Stimulated activated CD8-positive, alpha-beta memory T cell treated with anti-CD3 and anti-CD28 coated beads, Interleukin-4, amount 100 ng/mL, for 1 hour (primary cell): ENCODE measurements at places on chromosomes 6 and 20.

DNA sequence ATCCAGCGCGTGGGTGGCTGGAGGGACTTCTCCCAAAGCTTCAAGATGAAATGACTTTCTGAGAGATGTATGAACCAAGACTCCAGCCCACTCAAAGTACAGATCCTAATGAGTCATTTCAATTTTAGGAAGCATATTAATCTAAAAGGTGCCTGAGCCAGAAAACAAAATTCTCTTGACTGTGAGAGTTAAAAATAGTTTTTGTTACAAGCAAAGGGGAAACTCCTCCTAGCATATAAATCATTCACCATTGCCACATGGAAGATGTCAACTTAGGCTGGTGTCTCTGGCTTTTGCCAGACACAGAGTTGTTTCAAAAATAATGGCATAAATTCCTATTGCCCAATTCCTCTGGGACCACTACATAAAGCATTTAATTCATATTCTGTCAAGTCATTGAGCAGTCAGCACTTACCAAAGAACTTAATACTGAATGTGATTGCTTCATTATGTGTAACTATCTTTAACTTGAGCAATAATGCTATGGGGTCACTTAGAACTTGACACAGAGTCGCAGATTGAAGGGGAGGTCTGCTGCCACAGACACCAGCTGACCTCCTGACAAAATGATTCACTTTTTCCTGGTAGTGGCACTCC, 280.6 kb downstream of the SLC35F1 start:
- DNase-seq, result no peak

GRCh38 chr6:96465321-96465903, 56.2 kb upstream of the UFL1 start:
- DNase-seq, result no peak

DNA sequence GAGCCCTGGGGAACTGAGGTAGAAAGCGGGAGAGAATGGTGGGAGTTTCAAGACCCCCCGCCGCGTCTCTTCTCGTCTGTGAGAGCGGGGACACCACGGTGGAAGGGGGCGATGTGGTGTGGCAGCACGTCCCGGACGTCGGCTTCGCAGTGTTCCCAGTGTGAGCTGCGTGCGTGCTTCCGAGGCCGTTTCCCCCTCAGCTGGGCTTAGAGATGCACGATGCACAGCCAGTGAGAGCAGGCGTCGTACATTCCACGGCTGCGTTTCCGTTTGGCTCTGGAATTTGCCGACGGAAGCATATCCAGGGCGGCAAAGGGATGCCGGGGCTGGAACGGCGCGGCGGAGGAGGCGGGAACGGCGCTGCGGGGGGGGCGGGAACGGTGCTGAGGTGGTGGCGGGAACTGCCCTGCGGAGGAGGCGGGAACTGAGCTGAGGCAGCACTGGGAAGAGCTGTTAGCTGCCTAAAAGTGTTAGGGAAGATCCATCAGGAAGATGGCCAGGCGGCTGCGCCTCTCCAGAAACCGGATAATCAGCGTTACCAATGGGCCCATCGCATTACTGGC, 37.7 kb downstream of the KIF25 start:
- DNase-seq, result no peak

- DNase-seq, result no peak
Measured at GRCh38 chr6:26164120-26164505, 76.9 kb downstream of the HFE start.

DNA sequence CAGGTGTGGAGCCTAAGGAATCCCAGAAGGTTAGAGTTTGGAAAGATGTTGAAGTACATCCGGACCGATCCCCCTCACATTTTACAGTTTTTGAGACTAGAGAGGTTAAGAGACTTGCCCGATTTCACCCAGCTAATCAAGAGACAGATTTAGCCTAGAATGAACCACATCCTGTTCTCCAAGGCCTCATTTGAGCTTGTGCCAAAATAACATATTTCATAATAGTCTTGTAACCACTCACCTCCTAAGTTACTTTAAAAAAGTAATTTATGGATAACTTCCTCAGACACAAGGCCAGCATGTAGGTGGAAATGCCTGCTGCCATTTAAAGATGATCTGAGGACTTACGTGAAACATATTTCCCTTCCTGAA, 39.8 kb upstream of the ARHGAP18 start:
- DNase-seq, result no peak

DNA sequence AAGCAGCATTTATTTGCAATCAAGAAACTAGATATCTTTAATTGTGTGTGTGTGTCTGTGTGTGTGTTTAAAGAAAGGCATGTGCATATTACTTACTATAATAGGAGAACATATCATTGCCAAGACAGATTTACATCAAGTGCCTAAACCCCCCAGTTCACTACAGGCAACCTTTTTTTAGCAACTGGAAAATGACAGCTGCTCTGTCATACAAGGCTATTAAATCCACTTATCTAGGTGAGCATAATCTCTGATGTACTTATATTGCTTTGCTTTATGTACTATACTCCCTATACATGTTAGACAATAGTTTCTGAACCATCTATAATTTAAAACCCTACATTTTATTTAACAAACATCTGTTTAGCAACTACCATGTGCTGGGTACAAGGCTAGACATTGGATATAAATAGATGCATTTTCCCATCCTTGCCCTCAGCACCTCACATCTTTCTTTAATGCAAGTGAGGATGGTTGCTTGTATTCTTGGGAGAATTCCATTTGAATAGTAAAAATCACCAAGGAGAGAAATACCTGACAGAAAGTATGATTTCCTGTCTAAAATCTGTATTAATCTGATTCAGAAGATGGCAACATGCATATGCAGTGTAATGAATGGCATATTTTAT, 398.3 kb downstream of the LAMA2 start:
- no peak for DNase-seq

GRCh38 chr6:30942338-30943060, 1.7 kb downstream of the MUCL3 start:
- no peak for DNase-seq

GRCh38 chr6:11276911-11277274, 44.4 kb upstream of the NEDD9 start:
- no peak for DNase-seq

GRCh38 chr20:25389858-25390537, 637 bp downstream of the ABHD12 start:
- DNase-seq, result no peak

DNA sequence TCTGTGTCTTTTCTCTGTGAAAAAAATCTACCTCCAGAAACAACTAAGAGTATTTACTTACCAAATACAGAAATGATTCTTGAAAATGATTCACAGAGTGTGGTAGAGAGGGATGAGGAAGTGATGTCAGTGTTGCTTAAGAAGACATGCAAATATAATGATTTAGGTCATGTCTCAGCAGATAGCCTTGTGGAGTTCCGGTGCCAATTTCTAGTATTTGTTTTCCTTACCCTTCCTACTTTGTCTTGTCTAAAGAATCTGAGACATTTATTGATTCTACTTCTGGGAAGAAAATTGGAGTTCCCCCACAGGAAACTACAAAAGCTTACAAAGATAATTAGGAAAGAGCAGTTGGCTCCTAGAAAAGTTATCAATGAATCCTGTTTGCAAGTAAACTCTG, 68.8 kb downstream of the GJA1 start:
- DNase-seq, result no peak

DNA sequence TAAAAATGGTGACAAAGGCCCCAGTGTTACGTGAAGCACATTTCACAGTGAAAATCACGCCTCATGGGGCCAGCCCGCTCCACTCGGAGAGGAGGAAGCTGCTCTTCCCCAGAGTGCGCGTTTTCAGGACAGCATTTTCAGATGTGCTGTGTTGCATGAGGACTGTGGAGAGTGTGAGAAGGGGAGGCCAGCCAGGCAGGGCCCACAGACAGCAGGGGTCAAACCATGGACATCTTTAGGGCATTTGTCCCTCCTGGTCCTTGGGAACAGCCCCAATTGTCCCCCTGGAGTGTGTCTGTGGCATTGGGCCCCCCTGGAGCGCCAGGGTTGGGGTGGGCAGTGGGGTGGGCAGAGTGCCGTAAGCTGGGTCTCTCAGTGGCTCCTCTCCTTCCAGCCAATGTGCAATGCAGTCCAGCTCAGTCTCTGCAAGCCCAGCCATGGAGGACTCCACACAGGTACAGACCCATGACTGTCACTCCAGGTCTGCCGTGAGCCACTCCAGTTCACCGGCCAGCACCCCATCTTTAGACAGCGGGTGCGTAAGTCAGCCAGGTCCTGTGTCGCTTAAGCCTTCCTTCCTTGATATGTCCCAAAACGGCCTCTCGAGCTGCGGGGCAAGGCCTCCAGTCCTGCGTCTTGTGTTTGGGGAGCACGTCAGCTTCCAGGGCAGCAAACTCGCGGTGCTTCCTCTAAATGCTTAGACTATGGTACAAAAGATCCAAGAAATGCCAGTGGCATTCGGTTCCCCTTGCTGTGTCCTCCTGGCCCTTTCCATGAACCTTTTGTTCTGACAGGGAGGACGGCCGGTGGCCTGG, 159.3 kb upstream of the AFDN start:
- no peak for DNase-seq

GRCh38 chr20:3660262-3661059, 2.7 kb downstream of the GFRA4 start:
- no peak for DNase-seq

DNA sequence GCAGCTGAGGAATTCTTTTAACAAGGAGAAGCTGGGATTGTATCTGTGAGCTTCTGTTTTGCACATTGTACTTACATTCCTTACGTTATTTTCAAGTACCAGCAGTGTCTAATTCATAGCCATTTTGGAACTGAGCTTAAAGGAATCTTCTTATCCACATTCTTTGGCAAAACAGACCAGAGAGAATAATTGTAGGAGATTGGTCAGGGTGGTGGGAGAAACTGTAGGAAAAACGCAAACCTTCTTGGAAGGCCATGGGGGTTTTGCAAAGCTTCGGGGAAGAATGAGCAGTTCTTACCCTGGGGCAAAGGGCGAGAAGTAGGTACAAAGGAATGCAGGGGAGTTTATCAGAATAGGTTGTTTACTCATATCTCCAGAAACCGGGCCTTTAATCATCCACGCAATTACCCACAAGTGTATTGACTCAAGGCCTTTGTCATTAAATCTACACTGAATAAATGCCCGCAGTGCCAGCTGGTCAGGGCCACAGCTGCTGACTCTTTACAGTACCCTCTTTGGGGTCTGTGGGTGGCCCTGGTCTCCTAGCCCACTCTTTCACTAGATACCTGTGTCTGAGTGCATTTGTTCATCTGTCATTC, 39.6 kb upstream of the SPTLC3 start:
- DNase-seq, result no peak

DNA sequence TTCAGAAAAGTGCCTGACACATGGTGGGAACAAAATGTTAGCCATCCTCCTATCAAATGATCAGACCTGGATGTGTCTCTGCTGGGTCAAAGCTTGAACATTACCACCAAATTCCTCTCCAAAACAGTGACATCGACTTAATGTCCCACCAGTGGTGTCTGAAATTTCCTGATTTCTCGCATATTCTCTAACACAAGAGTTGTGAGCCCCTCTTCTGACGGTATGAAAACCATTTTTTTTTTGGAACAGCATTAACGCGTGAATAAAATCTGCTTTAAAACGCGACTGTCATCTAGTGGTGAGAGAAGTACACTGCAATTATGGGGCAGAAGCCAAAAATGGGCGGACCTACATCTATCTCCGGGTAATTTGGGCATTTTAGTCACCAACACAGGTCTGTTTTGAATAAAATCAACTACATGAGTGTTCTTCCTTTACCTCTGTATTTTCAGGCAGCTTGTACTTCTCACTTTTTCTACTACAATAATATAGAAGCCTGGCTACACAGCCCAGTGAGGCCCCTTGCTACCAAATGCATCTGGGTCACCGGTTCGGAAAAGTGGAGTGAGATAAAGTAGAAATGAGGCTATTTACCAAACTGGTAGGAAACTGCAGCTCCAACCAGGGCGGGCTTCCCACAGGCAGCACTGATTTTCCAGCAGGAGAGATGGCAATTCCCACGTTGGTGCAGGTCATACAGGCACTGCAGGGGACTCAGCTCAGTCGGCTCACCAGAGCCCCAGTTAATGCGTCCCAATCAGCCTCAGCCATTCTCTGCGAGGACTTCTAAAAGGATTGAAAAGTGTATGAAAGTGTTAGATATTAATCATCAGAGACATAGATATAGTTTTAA, 27.4 kb downstream of the MGME1 start:
- DNase-seq, result no peak

- DNase-seq, result no peak
Measured at GRCh38 chr20:62214067-62214466, 6.0 kb downstream of the HRH3 start.

- DNase-seq, result no peak
Measured at GRCh38 chr6:106448000-106448426, 87.5 kb downstream of the CRYBG1 start.

DNA sequence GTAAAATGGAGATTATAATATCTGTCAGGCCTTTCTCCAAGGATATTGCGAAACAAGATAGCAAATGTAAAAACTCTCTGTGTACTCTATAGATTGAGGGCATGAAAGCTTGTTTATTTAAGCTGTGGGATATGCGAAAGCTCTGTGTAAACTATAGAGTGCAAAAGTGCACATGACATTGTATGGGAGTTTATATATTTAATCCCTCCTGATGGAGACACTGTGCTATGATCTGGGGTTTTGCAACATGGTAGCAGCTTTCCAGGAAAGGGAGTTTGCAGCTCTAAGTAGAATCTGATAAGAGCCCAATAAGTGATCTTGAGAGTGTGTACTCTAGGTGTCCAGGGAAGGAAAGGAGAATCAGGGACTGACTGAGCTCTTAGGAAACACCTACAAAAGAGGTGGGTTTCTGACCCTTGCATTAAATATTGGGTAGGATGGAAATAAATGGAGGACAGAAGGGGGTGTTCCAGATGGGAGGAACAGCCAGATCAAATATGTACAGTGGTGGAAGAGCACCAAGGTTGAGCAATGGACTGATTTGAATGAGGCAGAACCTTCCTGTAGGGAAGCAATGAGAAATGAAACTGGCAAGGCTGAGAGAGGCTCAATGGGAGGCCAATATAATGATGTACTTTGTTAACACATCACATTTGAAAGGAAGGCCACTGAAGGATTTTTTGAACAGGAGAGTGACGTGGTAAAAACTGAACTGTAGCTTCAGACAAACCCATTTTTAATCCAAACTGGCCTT, 450.1 kb downstream of the GJA1 start:
- no peak for DNase-seq

DNA sequence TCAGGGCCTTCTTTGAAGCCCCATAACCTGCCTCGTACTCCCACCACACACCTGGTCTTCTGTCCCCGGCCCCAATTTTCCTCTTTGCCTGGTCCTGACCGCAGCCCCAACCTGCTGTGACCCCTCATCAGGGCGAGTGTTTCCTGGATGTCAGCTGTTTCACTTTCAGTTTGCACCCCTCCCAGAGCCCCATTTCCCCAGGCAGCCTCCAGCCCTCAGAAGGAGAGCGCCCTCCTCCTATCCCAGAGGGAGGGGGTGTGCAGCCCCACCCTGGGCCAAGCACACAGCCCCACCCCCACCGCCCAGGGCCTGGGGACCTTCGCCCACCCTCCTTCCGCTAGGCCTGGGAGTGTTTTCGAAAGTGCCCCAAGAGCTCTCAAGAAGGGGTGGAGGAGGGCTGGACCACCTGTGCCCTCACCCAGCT, 1.5 kb downstream of the BAK1 start:
- DNase-seq, result no peak

- no peak for DNase-seq
Measured at GRCh38 chr6:30340589-30341054, 4.3 kb upstream of the RPP21 start.

- DNase-seq, result no peak
Measured at GRCh38 chr6:139368661-139369060, 5.8 kb downstream of the CITED2 start.
